ENCODE measurements at places on chromosomes 6 and 20.

DNA sequence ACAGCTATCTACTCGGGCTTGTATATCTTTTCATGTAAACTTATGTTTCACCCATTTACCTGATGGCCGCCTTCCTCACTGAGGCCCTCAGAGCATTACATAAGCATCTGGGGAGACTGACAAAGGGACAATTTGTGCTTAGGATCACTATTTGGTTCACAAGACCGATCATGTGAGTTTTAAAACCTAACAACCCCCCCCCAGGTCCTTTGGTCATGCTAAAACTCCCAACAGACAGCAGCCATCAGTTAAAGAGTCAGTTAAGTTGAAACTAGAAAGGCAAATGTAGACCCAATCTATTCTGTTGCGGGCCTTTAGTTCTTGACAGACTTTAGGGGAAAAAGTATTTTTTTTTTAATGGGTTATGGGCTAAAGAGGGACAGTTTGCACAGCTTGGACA is 205.0 kb upstream of the RNF24 start:
- DNase-seq: no peak

DNA sequence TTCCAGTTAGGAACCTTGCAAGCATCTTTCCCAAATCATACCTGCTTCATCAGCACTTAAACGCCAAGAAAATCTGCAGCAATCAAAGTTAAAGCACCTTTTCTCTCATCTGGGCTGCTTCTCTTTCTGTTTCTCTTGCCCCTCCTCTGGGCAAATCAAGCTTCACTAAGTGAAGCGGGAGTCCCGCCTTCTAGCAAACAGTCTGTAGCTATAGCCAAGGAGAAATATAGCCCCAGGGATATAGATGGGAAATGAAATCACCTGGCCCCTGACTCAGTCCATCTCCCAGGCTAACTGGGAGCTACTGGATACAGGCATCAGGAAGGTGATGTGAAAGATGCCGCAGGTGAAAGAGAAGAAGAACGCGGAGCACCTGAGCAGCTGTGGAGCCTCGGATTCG is 481.9 kb downstream of the C6orf118 start:
- DNase-seq: no peak

DNA sequence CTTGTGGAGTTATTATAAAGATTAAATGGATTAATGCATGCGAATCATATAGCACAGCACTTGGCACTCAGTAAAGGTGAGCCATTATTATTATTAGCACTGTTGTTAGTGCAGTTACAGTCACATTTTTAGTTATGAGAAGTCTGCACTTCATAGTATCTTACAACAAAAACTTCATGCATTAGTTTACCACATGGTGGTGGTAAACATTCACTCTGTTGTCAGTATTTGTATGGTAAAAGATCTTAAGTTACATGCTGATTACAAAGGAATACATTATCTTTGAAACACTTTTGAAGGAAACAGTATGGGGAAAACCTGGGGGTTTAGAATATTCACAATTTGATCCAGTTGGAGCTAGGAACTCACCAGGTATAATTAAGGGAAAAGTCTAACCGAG is 20.8 kb downstream of the TMEM14A start:
- DNase-seq: no peak

GRCh38 chr20:16581241-16581640 is 8.0 kb upstream of the KIF16B start:
- DNase-seq: no peak
